ENCODE measurements at places on chromosomes 3 and 15.

GRCh38 chr15:88225461-88225860 lies 31.1 kb downstream of the NTRK3 start:
- DNase-seq: no peak

DNA sequence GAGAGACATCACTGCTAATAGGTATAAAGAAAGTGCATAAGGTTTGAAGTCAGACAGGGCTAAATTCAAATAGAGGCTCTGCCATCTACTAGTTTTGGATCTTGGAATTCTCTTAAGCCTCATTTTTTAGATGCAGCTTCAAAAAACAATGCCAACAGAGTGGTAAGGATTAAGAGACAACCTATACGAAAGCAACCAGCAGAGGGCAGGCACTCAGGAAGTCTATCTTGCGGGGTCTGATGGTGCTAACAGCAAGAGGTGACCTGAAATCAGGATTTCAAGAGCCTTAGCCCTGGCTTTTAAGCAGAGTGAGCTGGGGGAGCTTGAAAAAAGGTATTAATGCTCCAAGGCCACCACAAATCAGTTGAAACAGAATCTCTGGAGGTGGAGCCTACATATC lies 40.7 kb downstream of the LDHAL6B start:
- peak; percentile 47 for DNase-seq

DNA sequence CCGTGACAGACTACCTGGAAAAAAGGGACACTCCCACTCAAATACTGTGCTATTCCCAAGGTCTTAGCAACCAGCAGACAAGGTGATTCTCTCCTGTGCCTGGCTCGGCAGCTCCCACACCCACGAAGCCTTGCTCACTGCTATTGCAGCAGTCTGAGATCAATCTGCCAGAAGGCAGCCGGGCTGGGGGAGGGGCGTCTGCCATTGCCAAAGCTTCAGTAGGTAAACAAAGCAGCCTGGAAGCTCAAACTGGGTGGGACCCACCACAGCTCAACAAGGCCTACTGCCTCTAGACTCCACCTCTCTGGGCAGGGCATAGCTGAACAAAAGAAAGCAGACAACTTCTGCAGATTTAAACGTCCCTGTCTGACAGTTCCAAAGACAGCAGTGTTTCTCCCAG lies 128.4 kb upstream of the SETMAR start:
- DNase-seq: no peak

- DNase-seq: no peak
Observed at GRCh38 chr15:35540885-35541284, 5.1 kb downstream of the DPH6 start.
